ENCODE measurements at places on chromosomes 4 and X.

GRCh38 chr4:2377241-2377640, 41.2 kb downstream of the ZFYVE28 start:
- DNase-seq, result no peak

DNA sequence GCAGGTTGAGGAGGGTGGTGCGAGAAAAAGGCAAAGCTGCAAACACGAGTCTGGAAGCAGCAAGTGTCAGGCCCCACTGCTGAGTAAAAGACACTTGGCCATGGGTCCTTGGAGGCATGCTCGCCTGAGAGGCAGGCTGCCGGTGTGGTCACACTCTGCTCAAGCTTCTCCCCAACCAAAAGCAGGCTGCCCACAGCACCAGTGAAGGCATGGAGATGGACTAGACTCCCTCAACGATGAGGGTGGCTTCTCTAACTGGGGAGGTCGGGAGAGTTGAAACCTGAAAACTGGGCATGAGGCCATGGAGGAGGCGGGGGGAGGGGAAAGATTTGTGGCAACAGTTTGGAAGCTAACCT, 86.5 kb downstream of the ATG4A start:
- no peak for DNase-seq

DNA sequence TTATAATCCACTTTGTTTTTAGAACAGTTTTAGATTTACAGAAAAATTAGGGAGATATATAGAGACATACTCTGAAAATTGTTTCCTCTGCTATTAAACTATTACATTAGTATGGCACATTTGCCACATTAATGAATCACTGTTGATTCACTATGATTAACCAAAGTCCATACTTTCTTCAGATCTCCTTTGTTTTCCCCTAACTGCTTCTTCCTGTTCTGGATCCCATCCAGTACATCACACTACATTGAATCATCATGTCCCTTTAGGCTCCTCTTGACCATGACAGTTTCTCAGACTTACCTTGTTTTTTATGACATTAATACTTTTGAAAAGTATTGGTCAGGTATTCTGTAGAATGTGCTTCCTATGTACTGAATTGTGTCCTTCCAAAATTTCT, 109.2 kb upstream of the EDNRA start:
- no peak for DNase-seq

- no peak for DNase-seq
Observed at GRCh38 chr4:169246279-169246678, 24.5 kb downstream of the SH3RF1 start.

GRCh38 chrX:31329298-31329697, 257.5 kb upstream of the FTHL17 start:
- no peak for DNase-seq

GRCh38 chr4:93183576-93183975, 645.0 kb upstream of the ATOH1 start:
- DNase-seq, result no peak

GRCh38 chr4:25172961-25173915, 13.0 kb upstream of the SEPSECS start:
- DNase-seq, result no peak

DNA sequence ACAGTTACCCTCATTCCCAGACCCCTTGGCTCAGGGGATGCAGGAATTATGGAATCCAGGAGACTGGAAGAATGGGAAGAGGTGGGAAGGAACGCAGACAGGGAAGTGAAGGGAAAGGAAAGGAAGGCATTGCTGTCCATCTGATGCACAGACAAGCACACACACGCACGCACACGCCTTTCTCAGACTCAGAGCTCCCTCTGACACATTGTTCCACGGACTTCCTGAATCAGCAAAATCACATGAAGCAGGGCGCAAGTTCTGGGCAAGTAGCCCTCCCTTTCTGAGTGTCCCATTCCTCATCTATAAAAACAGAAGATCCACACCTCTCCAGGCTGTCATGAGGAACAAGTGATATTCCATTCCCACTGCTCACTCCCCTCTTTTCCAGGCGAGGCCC, 13.2 kb downstream of the IQSEC2 start:
- no peak for DNase-seq

- DNase-seq, result no peak
Observed at GRCh38 chr4:143514497-143514896, 995 bp downstream of the SMARCA5 start.

All from stimulated activated CD4-positive, alpha-beta T cell treated with anti-CD3 and anti-CD28 coated beads, TNF-alpha, amount 100 ng/mL, for 4 hours (primary cell).